ENCODE measurements at places on chromosomes 3 and 15.

DNA sequence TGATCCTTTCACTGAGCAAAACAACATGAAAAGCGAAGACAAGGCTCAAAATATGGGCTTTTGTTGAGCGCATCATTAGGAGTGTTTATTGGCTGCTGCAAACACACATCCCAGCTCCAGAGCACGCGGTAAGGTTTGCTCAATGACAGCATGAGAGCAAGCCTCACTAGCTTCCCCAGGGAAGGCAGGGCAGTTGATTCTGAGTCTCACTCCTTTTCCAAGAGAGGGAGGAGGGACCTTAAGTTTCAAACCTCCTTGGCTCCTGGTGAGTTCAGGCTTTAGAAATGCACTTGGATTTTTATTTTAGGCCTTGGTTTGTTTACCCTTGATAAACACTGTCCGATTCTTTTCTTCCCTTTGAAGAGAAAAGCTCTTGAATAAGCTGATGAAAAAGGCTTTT is 69.1 kb upstream of the CACNA2D3 start:
- DNase-seq = no peak

DNA sequence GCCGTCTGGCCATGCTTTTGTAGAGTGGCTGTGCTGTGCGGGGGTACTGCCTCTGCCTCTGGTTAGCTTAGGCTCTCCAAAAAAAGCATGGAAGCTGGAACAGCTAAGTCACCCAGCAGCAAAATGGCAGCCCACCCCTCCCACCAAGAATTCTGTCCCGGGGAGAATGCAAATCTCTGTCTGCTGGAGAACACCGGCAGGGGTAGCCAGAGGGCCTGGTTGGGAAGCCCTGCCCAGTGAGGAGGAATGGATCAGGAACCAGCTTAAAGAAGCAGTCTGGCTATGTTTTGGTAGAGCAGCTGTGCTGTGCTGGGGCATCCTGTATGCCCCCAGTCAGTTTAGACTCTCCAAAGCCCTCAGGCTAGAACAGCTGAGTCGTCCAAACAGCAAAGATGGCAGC is 56.2 kb upstream of the PTPRG start:
- no peak for DNase-seq

GRCh38 chr15:69896606-69897005 is 201.1 kb downstream of the TLE3 start:
- no peak for DNase-seq

GRCh38 chr3:101810022-101810418 is 31.0 kb downstream of the NXPE3 start:
- no peak for DNase-seq

DNA sequence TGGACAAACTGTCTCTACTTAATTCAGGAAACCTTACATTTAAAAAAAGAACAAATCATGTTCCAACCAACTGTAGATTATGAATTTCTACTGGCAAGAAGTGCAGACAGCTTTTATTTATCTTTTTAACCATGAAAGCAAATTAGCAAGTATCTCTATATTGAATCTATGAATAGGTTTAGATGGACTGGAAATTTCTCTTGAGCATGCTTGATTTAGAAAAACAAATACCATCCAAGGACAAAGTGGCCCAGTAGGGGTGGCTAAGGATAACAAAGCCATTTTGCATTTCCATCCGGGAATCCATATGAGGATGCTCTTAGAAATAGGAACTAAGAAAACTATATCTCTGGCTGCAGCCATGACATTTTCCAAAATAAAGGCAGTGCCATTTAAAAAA is 150.6 kb downstream of the KCNMB2 start:
- no peak for DNase-seq

GRCh38 chr3:83863380-83863779 is 1095.4 kb upstream of the CADM2 start:
- no peak for DNase-seq

- no peak for DNase-seq
Observed at GRCh38 chr15:32129815-32130214, 99.5 kb downstream of the CHRNA7 start.

DNA sequence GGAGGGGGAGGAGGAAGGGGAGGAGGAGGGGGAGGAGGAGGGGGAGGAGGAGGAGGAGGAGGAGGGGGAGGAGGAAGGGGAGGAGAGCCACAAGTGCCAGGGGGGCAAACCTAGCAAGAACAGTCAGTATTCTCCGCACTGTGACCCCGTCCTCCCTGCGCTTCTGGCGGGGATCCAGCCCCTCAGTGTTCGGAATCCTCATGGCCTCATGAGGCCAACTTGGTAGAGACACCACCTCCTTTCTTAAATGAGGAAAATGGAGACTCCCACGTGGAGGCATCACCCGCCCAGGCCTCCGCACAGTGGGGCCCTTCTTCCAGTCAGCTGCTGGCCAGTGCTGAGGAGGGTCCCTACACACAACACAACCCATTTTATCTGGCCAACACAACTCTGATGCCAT is 163.4 kb downstream of the XXYLT1 start:
- DNase-seq = no peak

DNA sequence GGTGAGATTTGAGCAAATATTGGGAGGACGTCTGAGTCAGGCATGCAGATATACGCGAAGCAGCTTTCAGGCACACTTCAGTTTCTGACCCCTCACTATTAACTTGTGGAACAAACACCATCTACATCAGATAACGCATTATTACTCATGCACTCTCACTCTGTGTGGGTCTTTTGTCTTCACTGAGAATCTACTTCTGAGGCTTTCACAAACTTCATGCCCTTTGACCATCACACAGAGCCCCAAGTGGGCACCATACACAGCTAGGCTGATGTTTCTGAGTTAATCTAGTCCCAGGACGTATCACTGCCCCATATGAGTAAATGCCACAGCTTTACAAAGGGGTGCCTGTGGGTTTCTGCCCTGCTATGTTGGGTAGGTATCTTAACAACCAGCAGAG is 39.6 kb upstream of the IP6K2 start:
- no peak for DNase-seq

- no peak for DNase-seq
Observed at GRCh38 chr3:100093831-100094230, 20.5 kb downstream of the FILIP1L start.

GRCh38 chr15:57582090-57582489 is 9.6 kb upstream of the MYZAP start:
- no peak for DNase-seq

GRCh38 chr3:32106929-32107362 is 526 bp downstream of the GPD1L start:
- no peak for DNase-seq

DNA sequence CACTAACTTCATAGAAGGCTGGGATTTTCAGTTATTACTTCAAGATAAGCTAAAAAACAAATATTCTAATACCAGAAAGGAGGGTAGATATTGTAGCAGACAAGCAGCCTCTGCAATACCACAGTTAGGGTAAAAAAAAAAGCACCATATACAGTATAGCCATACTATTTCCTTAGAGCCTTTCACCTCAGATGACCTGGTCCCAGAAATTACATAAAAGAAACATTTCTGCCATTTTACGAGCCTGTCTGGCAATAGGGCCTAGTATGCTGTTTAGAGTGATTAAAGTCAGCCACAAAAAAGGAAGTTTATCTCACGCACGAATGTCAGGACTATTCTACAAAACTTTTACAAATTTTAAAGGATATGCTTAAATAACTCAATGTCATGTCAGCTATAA is 1016.6 kb downstream of the PLOD2 start:
- DNase-seq = no peak

DNA sequence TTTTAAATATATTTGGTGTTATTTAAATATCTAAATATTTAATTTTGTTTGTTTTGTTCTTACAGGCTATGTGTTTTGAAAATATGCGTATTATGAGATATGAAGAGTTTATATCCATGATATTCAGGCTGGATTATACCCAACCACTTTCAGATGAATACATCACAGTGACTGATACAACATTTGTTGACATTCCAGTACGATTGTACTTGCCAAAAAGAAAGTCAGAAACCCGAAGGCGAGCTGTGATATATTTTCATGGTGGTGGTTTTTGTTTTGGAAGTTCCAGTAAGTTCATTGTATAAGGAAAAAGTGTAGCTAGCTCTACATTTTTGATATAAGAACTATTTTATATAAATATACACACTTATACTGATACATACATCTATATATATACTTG is 6.9 kb downstream of the AADACL2 start:
- no peak for DNase-seq

GRCh38 chr3:63874769-63875168 is 11.1 kb downstream of the ATXN7 start:
- no peak for DNase-seq

DNA sequence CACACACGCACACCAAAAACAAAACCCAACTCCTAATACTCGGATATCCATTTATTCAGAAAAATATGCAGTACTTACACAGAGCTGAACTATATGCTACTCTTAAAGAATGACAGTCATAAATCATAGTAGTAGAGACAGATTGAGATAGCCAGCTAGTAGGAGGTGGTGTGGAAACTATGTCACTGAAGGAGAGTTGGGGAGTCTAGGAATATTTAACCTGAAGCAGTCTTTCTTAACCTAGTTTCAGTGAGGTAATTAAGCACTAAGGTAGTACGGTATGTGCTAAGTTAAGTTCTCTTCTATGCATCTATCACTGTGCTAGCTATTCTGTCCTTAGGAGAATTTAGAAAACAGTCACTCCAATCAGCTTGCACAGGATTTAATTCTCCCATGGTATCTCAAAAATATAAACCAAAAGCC is 54.2 kb downstream of the ANKRD28 start:
- no peak for DNase-seq

DNA sequence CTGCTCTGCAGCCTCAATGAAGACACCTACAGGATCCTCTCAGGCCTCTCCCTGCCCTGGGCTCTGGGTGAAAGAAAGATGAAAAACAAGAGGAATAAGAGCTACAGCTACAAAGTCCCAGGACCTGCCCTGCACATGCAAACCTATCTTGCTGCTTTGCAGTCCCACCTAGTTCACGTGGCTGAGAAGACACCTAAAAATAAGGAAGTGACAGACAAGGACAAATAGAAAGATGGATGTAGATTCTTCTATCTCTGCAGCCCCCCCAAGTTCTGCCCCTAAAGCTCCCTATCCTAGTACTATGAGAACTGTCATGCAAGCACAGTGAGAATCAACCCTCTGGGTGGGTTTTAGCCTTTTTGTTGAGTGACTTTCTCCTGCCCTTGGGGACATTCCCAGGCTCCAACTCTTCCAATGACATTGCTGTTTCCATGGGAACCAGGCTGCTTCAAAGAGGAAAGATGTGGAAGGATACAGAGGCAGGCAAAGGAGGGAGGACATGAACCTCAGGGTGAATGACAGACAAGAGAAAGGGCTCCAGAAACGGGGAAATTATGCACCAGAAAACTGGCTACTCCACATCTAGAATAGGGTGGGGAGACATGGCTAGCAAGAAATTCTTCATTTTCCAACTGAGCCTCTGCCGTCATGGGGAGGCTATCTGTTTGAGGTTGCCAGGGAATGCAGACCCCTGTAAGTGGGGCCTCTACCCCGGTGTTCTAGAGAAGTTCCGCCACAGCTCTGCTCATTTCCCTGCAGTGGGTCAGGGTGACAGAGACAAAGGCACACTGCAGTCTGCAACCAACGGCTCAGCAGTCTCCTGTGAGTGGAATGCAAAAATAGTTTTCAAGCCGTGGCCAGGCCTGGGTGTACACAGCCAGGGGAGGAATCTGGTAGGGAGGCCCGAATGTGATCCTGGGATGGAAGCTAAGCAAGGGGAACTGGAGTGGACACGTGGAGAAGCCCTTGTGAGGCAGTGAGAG is 5.2 kb downstream of the CSPG5 start:
- DNase-seq = peak; percentile 90

- no peak for DNase-seq
Observed at GRCh38 chr15:52417957-52418356, 110.7 kb downstream of the MYO5A start.

- no peak for DNase-seq
Observed at GRCh38 chr3:45985532-45986302, 9.9 kb downstream of the FYCO1 start.

- no peak for DNase-seq
Observed at GRCh38 chr3:21825684-21826083, 74.7 kb upstream of the ZNF385D start.

- no peak for DNase-seq
Observed at GRCh38 chr3:184377882-184378445, at the start of gene THPO. Gene THPO, minus strand, starts transcription at chr3:184378207. Its CDS starts 1,948 bp downstream, at chr3:184376259.

GRCh38 chr3:149291178-149291577 is 42.3 kb downstream of the TM4SF18 start:
- no peak for DNase-seq

DNA sequence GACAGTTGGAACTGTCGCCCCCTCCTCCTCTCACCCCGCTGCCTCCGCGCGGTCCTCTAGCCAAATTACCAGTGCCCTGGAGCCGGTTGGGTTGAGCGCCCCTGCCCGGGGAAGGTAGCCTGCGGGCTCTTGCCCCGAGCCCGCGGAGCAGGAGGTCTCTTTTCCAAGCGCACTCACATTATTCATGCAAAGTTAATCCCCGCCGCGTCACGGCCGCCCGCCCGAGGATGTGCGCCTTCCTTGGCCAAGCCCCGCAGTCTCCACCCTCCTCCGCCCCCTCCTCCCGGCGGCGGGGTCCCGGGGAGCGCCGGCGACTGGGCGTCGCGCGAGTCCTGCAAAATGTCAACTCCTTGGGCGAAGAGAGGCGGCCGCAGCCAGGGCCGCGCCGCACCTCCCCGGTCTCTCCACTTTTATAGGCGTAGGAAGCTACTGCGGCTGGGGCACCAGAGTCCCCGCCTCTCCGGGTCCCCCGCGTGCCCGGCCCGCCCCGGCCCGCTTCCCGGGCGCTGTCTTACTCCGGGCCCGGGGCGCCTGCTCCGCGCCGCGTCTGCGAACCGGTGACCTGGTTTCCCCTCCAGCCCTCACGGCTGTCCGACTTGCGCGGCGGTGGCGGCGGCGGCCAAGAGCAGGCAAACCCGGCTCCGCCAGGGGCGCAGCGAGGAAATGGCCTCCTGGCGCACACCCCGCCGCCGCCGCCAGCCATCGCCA is at the start of gene THRB:
Gene THRB, minus strand, starts transcription at position 233 of the 708 bp plus-strand sequence.
- DNase-seq = peak; percentile 60

- DNase-seq = no peak
Observed at GRCh38 chr3:111884411-111885018, 25.4 kb downstream of the PHLDB2 start.

GRCh38 chr15:81573098-81573746 is 199.2 kb upstream of the TMC3 start:
- DNase-seq = no peak

DNA sequence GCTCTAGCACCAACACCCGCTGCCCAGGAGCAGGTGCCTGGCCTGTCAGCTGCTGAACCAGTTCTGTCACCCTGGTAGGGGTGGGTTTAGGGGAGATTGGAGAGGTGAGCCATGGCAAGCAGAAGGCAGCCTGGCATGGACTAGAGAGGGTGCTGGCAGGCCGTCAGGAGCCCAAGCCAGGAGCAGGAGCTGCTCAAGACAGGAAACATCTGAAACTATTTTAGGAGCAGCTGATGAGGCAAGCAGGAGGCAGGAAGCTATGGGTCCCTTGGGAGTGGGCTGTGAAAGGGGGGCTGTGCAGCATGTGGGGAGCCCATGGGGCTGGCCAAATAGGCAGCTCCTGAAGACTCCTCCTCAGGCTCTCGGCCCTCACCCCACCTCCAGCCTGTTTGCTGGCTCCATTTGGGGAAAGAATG is 2.3 kb downstream of the INKA1 start:
- DNase-seq = peak; percentile 89

GRCh38 chr3:53616321-53616720 is 121.9 kb downstream of the CACNA1D start:
- no peak for DNase-seq

- no peak for DNase-seq
Observed at GRCh38 chr15:63233667-63234423, 43.6 kb upstream of the APH1B start.
